ENCODE measurements at places on chromosomes 1 and 21.

GRCh38 chr1:245984390-245985155, 522.5 kb downstream of the SMYD3 start:
- no peak for DNase-seq

DNA sequence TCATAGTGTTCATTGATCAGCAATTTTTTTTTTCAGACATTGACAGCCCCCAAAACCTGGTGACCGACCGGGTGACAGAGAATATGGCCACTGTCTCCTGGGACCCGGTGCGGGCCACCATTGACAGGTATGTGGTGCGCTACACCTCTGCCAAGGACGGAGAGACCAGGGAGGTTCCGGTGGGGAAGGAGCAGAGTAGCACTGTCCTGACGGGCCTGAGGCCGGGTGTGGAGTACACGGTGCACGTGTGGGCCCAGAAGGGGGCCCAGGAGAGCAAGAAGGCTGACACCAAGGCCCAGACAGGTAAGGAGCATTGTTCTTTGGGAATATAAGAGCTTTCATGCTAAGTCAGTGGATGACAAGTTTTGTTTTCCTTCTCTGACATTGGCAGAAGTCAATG, 49.3 kb downstream of the TNN start:
- DNase-seq = no peak

DNA sequence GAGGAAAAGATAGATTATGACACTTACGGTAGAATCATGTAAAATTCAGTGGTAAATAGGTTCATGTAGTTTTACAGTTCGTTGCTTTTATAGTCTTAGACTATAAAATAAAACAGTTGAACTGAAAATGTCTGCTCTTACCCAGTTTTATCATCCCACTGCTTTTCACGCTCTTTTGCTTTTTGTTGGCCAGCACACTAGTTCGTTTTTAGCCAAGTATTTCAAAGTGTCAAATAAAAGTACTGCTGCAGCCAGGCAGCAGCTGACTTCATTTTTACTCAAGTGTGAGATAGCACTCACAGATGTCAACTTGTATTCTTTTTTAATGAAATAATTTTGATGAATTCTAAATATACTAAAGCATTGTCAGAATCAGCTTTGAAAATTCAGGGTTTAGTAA, 18.5 kb upstream of the BTG3 start:
- DNase-seq = no peak

DNA sequence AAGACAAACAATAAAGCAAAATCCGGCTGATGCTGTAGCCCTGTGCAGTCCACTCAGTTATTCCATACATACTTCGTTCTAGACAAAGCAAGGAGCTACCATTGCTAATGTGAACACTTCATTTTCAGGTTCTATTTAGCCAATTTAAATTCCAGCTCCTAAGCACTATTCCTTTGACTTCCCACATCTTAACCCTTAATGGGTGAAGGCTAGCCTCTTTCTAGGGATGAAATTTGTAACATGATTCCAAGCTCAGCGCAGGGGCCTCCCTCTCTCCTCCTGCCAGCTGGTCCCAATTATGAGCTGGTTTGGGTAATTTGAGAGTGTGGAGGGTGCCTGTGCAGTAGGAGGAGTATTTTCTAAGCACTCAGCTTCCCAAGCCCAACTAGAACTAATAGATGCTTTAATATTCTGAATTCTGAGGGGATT, 53.9 kb upstream of the PTGFRN start:
- no peak for DNase-seq

- no peak for DNase-seq
Measured at GRCh38 chr1:22731924-22732720, 21.5 kb downstream of the EPHB2 start.

GRCh38 chr21:15354516-15354915, 289.7 kb upstream of the NRIP1 start:
- no peak for DNase-seq

GRCh38 chr1:225470211-225471108, 42.6 kb upstream of the LBR start:
- DNase-seq = no peak

GRCh38 chr21:27406300-27407009, 439.6 kb upstream of the ADAMTS5 start:
- DNase-seq = no peak

DNA sequence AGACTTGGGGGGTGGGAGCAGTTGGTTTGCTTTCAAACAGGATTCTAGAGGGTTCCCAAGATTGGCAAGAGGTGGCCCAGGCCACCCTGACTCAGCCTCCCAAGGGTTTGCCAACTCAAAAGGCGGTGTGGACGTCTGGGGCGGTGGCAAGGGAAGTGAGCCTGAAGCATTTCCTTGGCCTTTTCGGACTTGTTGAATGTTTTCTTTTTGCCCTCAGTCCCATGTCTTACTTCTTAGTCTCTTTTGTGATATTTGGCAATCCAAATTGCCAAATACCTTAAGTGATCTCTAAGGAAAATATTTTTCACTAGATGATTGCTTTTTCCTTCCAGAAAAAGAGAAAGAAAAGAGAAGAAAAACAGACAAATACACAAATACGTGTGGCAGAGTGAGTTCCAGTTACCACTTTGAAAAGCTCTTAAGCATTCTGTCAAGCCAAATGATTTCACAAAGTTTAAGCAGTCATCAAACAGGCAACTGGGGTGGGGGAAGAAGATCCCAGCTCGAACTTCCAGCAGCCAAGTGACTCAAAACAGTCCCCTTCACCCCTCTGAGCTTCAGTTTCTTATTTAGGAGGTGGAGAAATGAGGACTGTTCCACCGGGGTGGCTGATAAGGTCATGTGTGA, 374.6 kb upstream of the USP24 start:
- no peak for DNase-seq

DNA sequence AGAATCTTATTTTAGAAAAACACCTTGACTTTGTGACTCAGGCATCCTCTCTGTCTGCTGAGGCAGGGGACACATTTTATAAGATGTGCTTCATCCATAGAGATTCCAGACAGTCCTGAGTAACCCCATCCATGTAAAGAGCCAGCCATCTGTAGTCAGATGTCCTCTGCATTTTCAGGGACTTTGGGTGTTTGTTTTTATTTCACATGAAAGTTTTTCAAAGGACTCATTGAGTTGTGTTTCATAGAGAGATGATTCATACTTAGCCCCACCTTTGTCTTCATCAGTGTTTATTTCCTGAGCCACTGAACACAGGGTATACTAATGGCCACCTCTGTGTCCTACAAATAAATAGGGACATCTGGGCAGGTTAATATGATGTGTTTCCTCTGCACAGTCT, 280.4 kb downstream of the CACNA1E start:
- DNase-seq = no peak

DNA sequence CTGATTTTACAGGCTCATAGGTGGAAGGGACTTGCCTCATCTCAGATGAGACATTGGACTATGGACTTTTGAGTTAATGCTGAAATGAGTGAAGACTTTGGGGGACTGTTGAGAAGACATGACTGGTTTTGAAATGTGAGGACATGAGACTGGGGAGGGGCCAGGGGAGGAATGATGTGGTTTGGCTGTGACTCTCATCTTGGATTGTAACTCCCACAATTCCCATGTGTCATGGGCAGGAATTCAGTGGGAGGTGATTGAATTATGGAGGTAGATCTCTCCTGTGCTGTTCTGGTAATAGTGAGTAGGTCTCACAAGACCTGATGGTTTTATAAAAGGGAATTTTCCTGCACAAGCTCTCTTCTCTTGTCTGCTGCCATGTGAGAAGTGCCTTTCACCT, 20.8 kb downstream of the SCYL3 start:
- DNase-seq = no peak

- no peak for DNase-seq
Measured at GRCh38 chr1:155177918-155178281, 4.3 kb downstream of the TRIM46 start.

DNA sequence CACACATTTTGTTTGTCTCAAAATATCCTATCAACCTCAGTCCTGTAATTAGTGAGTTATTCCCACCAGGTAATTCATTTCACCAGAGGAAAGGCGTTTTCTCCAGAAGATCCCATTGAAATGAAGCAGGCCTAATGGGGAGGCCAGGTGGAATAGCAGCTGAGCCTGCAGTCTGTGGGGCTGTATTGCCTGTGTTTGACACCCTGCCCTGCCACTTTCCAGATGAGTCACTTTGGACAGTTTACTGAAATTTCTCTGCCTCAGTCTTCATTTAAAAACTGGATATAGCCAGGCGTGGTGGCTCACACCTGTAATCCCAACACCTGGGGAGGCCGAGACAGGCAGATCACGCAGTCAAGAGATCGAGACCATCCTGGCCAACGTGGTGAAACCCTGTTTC, 78.1 kb upstream of the PPP2R5A start:
- DNase-seq = no peak

DNA sequence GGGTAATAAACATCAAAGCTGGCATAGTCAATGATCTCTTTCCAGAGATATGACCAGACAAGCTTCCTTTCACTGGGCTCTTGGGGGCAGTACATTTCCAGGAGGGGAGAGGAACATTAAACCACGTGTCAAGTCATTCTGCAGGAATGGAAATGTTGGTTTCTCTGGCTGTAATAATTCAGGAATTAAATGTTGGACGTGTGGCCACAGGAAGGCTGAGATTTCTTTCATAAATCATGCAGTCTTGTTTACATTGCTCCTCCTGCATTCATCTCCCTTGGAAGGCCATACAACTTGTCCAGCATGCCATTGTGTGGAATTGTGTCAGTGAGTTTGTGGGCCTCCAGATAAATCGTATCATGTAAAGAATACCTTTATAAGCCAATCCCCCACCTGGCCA, 259.2 kb downstream of the ADGRL2 start:
- DNase-seq = no peak

DNA sequence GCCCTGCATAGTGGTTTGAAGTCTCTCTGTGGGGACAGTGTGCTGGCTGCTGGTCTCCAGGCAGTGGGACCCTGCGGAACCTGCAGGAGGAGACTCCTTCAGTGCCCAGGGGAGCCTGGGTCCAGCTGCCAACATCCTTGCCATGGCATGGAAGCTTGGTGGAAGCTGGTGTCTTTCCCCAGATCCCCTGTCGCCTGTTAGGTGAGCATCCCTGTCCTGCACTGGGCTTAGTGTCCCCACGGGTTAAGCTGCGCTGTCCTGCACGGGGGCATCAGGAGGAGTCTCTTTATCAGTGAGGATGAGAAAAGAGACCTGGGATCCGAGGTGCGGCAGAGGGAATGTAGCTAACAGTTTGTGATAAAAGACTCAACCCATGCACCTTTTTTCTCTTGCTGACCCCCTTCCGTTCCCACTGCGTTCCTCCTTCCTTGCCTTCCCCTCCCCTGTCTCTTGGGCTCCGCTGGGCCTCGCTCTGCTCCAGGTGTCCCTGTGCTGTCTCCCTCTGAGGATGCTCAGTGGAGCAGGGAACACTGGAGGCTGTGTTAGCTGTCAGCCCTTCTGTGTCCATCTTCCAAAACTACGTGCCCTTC, 59.3 kb downstream of the SLC37A1 start:
- DNase-seq = no peak

DNA sequence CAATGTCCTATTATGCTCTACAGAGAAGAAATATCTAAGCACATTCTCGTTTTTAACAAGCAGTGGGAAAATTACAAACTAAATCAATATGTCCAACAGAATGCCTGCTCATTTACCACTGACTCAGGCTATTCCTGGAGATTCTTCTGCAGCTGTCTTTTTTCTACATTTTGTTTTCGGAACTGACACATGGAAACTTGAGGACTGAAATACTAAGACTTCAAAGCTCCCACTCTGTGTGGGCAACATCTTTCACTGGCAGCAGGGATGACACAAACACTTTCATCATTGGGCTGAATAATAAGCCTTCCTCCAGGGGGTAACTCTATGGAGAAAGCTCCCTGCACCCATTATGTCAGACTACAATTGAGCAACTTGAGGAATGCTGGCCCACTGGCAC, 175.5 kb upstream of the NCAM2 start:
- DNase-seq = no peak

DNA sequence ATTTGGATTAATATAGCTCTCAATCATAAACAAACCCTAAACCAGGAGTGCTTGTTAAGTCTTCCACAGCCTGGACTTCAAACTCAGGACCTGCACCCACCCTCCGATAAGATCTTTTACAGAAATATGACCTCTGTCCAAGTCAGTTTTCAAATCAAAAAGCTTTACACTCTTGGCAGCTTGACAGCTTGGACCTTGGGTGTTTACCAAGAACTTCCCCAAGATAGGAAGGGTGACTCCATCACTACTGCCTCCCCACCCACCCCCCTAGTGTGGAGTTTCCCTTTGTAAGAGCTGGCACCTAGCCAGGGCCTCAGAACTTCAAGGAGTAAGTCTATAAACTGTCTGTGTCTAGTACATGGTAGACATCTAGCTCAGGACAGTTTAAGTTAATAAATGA, 9.6 kb downstream of the BCAR3 start:
- DNase-seq = no peak

GRCh38 chr1:28341591-28341990, 12.8 kb downstream of the MED18 start:
- DNase-seq = no peak

- no peak for DNase-seq
Measured at GRCh38 chr1:172391976-172392375, 28.5 kb upstream of the C1orf105 start.

GRCh38 chr1:234091876-234092275, 187.4 kb downstream of the SLC35F3 start:
- no peak for DNase-seq

DNA sequence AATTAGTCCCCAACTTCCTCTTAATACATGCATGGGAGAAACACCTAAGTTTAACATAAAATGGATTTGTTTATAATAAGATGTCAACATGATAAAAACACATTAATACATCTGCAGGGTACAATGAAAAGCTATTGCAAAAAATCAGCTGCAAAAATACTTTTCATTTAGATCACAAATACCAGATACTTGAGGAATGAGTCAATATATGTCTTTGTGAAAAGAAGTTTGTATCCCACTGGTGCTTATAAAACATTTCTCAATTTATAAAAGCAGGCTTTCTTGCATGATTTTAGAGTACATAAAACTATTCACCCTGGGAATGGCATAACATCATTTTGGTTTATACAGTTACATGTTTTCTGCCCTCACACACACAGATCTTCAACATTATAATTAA, 18.6 kb upstream of the PRKAA2 start:
- no peak for DNase-seq

GRCh38 chr21:44755227-44755626, 43.9 kb upstream of the TSPEAR start:
- DNase-seq = no peak

DNA sequence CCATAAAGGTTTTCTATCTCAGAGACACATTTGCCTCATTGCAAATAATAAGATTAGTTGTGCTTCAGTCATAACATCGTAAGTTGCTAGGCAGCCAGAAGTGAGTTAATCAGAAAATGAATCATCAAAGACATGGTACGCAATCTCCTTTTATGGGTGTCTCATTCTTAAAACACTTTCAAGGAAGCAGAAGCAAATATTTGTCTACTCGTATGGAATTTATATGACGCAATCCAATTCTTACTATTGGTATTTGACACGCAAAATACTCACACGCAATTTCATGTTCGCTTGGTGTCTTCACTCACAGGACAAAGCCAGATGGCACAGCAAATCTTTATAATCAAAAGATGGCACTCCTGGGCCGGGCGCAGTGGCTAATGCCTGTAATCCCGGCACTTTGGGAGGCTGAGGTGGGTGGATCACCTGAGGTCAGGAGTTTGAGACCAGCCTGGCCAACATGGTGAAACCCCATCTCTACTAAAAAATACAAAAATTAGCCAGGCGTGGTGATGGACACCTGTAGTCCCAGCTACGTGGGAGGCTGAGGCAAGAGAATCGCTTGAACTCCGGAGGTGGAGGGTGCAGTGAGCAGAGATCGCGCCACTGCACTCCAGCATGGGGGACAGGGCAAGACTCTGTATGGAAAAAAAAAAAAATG, 56.4 kb downstream of the HLCS start:
- no peak for DNase-seq

GRCh38 chr21:41059871-41060270, 108.1 kb upstream of the BACE2 start:
- DNase-seq = no peak

Measured in activated CD4-positive, alpha-beta T cell treated with anti-CD3 and anti-CD28 coated beads, Interleukin-2, amount 50 U/mL, for 1 hour (primary cell).